ENCODE measurements at places on chromosomes 3 and 15. TPM values are rescaled to one million over a fixed set of nuclear protein-coding genes. Genes with fewer than 3 reads are reported as not detected.

GRCh38 chr3:149879872-149880271 is 66.9 kb downstream of the RNF13 start:
- H3K27ac ChIP-seq = no peak overlapping the region
- H3K4me1 ChIP-seq = no peaks in the 10 kb centered on the region
- DNase-seq = no peak
- no peaks in the 10 kb centered on the region for H3K27me3 ChIP-seq
- H3K4me3 ChIP-seq = no peak overlapping the region
- H3K36me3 ChIP-seq = no peaks in the 10 kb centered on the region

- no peaks in the 10 kb centered on the region for H3K4me1 ChIP-seq
- DNase-seq = no peak
- no peaks in the 10 kb centered on the region for H3K36me3 ChIP-seq
- no peak overlapping the region for H3K4me3 ChIP-seq
- H3K27ac ChIP-seq = no peak overlapping the region
Measured at GRCh38 chr3:2921903-2922302, 188.3 kb downstream of the IL5RA start.

GRCh38 chr3:16171825-16172224 is 2.7 kb upstream of the GALNT15 start:
- H3K27me3 ChIP-seq = no peaks in the 10 kb centered on the region
- H3K4me3 ChIP-seq = no peak overlapping the region
- H3K4me1 ChIP-seq = no peaks in the 10 kb centered on the region
- DNase-seq = no peak

DNA sequence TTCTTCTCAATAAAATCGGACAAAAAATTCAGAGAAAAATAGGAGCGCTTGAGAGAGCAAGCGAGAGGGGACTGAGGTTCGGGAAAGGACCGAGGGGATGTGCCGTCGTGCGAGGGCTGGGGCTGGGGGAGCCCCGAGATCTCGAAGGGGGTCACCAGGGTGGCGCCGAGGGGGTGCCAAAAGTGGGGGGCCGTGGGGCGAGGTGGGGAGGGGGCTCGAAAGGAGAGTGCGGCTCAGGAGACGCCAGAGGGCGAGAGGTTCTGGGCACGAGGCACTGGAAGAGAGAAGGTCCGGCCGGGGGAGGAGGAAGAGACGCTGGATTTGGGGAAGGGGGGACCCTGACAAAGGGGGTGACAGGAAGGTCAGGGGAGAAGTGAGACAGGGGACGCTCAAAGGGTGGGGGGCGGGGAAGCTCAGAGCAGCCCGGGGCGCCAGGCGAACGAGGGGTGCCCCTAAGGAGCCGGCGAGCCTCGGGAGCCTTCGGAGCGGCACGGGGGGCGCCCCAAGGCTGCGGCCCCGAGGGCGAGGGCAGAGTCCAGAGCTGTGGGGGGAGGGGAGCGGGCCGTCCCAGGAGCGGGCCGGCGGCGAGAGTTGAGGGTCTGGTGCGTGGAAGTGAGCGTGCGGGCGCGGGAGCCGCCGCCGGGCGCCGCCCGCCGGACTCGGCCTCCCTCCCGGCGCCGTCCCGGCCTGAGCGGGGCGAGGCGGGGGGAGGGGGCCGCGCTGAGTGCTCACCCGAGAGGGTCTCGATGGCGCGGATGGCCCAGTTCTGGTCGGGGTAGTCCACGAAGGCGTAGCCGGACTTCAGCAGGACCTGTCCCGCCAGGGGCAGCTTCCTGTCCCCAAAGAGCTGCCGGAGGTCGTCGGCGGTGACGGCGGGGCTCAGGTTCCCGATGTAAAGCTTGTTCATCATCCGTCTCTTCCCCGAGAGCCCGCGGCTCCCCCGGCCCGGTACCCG is 514 bp downstream of the IGF2BP2 start:
- peak overlapping the region; percentile 62 for H3K4me3 ChIP-seq
- no peaks in the 10 kb centered on the region for H3K27me3 ChIP-seq
- no peak overlapping the region for H3K27ac ChIP-seq
- no peaks in the 10 kb centered on the region for H3K4me1 ChIP-seq
- no peak for DNase-seq

DNA sequence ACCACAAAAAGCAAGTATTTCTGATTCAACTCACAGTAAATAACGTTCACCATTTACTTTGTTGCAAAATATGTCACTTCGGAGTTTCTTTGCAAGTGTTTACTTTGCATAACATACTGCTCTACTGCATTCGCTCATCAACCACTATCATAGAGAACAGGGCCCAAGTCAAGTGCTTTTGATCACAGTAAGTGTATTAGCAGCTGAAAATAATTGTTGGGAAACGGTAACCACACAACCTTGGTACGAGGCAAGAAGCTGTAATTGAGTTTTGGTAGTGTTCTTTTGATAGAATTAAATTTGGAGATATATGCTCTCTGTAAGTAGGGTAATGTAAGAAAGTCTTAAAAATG is 80.1 kb downstream of the SATB1 start:
- H3K27ac ChIP-seq = no peak overlapping the region
- no peaks in the 10 kb centered on the region for H3K4me1 ChIP-seq
- H3K36me3 ChIP-seq = peaks cover 14% of the 10 kb centered on the region
- DNase-seq = no peak

- H3K27me3 ChIP-seq = no peaks in the 10 kb centered on the region
- no peak overlapping the region for H3K27ac ChIP-seq
- no peaks in the 10 kb centered on the region for H3K36me3 ChIP-seq
- DNase-seq = no peak
Measured at GRCh38 chr3:172084871-172085556, 45.6 kb downstream of the FNDC3B start.

DNA sequence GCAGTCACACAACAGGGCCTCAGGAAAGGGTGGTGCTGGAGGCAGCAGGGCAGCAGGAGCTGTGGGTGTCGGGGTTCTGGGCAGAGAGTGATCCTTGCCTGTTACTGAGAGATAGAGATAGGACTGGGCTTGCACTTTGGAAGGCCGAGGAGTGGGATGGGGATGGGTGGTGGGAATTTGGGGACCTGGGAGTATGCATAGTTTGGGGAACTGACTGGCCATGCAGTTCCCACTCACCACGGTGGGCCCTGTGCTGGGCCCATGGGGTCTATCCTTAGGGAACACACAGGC is 192.5 kb upstream of the LINGO1 start:
- no peak overlapping the region for H3K27ac ChIP-seq
- DNase-seq = no peak
- H3K36me3 ChIP-seq = no peaks in the 10 kb centered on the region

GRCh38 chr3:41248525-41248924 is 49.2 kb downstream of the CTNNB1 start:
- H3K27ac ChIP-seq = no peak overlapping the region
- no peaks in the 10 kb centered on the region for H3K4me1 ChIP-seq
- H3K27me3 ChIP-seq = no peaks in the 10 kb centered on the region

DNA sequence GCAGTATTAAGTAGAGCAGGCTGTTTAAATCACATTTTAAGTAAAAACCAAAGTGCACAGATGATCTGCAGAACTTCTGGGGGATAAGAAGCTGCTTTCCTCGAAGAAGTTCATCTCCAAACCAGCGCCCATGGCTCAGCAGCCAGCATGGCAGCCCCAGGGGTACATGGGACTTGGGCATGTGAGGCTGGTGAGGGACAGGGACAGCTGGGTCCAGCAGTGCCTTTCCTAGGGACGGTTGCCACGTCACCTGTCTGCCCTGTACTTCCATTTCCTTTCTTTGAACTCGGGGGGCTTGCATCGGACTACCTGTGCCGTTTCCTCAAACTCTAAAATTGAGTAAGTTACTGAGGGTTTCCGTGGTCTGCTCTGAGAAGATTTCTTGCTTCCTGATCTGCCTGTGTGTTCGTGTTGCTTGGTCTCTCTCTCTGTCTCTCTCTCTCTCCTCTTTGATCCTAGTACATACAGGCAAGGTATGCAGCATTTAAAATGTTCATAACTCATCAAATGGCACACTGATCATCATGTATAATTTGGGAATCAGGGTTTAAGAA is 67.6 kb downstream of the IGF1R start:
- H3K27me3 ChIP-seq = no peaks in the 10 kb centered on the region
- H3K27ac ChIP-seq = no peak overlapping the region
- H3K36me3 ChIP-seq = peaks cover 3% of the 10 kb centered on the region
- H3K4me3 ChIP-seq = no peak overlapping the region

GRCh38 chr3:164365242-164365641 is 713.1 kb downstream of the SI start:
- DNase-seq = no peak
- no peaks in the 10 kb centered on the region for H3K27me3 ChIP-seq
- H3K27ac ChIP-seq = no peak overlapping the region
- no peaks in the 10 kb centered on the region for H3K36me3 ChIP-seq
- no peak overlapping the region for H3K4me3 ChIP-seq

DNA sequence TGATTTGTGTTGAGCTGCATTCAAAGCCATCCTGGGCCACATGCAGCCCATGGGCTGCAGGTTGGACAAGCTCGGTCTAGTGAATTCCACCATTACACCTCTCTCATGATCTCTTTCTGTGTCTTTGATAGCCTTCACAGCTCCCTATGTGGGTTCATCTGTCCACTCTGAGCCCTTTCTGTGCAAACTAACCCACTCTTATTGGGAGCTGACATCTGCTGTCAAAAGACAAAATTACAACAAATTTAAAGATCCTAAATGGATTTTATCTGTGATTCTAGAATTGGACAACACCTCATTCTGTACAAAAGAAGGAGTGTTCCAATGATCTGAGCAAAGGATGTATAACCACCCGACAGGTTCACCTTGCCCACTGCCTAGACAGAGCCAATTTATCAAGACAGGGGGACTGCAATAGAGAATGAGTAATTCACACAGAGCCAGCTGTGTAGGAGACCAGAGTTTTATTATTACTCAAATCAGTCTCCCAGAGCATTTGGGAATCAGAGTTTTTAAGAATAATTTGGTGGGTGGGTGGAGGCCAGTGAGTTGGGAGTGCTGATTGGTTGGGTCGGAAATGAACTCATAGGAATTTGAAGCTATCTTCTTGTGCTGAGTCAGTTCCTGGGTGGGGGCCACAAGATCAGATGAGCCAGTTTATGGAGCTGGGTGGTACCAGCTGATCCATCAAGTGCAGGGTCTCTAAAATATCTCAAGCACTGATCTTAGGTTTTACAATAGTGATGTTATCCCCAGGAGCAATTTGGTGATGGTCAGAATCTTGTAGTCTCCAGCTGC is 2.6 kb upstream of the XYLB start:
- peaks cover 3% of the 10 kb centered on the region for H3K27me3 ChIP-seq
- DNase-seq = no peak
- H3K4me3 ChIP-seq = no peak overlapping the region

- no peak overlapping the region for H3K4me3 ChIP-seq
- H3K27me3 ChIP-seq = no peaks in the 10 kb centered on the region
- H3K4me1 ChIP-seq = no peaks in the 10 kb centered on the region
- H3K27ac ChIP-seq = no peak overlapping the region
- H3K36me3 ChIP-seq = peaks cover 21% of the 10 kb centered on the region
Measured at GRCh38 chr15:72554471-72555425, 80.6 kb downstream of the ARIH1 start.

DNA sequence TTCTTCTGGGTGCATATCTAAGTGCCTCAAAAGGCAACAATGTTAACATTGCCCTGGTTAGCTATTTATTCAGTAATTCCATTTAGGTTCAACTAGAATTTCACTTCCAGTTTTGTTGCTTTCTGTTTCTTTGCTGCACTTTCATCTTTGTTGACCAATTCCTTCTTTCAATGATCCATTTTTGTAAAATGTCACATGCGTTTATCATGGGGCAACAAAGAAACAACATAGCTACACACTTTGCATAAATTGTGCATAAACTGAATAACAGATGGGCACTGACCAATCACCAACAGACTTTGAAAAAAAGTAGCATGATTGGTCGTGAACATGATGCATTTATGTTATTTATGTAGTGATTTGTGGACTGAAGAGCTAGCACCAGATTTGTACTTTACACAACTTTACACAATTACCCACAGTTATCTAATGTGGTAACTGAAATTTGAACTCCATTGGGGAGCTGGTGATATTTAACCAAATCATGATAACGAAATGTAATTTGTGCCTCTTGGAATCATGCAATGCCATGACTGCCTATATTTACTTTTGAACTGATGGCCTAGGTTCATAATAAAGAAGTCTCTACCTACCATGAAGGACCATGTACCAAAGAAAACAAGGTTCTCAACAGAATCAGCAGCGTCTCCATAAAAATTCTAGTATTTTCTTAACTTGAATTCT is 7.1 kb upstream of the CPOX start:
- H3K27ac ChIP-seq = no peak overlapping the region
- no peak for DNase-seq
- H3K27me3 ChIP-seq = no peaks in the 10 kb centered on the region
- H3K4me3 ChIP-seq = no peak overlapping the region

DNA sequence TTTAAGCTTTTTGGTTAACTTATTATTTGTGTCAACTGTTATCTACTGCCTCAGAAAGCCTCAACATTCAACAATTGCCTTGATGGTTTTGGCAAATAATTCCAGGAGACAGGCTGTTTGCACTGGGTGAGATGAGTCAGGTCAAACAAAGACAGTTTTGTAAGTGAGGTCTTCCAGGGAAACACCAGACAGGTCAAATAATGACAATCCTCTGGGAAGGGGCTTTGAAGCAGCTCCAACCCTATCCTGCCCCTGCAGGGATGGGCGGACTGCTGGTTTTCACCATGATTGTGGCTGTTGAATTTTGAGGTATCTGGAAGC is 79.4 kb upstream of the PRR23E start:
- no peaks in the 10 kb centered on the region for H3K4me1 ChIP-seq
- no peaks in the 10 kb centered on the region for H3K36me3 ChIP-seq
- H3K27me3 ChIP-seq = no peaks in the 10 kb centered on the region
- DNase-seq = no peak
- H3K4me3 ChIP-seq = no peak overlapping the region

- no peaks in the 10 kb centered on the region for H3K4me1 ChIP-seq
- no peak for DNase-seq
- no peak overlapping the region for H3K4me3 ChIP-seq
- no peaks in the 10 kb centered on the region for H3K36me3 ChIP-seq
Measured at GRCh38 chr3:129421988-129422745, 6.3 kb downstream of the EFCAB12 start.

Gene ANKRD34C
- not detected for total RNA-seq

Gene CTXN2
- total RNA-seq = not detected

Gene GRM7
- total RNA-seq = not detected

Gene SPTBN5
- 2.3 TPM for total RNA-seq

Gene IL5RA
- total RNA-seq = 0.60 TPM

Gene SELENOK
- total RNA-seq = 32.8 TPM

Gene FSIP1
- total RNA-seq = 0.92 TPM

Gene GRK7
- 0.13 TPM for total RNA-seq

Gene GABRR3
- not detected for total RNA-seq

Gene FAM174B
- total RNA-seq = 4.2 TPM

Gene PLCB2
- total RNA-seq = 293 TPM

Gene TGM4
- total RNA-seq = not detected

Gene SLC12A6
- 85.9 TPM for total RNA-seq

Gene ZNF502
- total RNA-seq = 4.6 TPM

Gene RBSN
- 42.7 TPM for total RNA-seq

Gene ZNF385D
- total RNA-seq = 0.03 TPM

Data from T-cell (primary cell).